Substantia nigra (tissue), 51 donors: ENCODE measurements at places on chromosomes 3 and 15.

DNA sequence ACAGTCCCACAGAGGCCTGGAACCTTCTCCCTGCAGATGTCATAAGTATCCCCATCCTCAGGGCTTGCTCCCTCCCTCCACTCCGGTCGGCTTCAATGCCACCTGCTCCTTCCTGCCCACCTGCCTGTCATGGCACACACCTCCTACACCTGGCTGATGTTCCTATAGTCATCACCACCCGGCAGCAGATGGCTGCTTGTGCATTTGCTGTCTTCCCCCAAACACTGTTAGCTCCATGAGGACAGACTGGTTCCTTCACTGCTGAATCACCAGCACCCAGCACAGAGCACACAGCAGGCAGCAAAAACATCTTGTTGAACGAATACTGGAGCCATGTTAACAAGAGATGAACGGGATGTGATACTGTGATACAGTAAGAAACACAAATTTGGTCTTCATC, 14.8 kb downstream of the TARS3 start:
- DNase-seq = no peak

DNA sequence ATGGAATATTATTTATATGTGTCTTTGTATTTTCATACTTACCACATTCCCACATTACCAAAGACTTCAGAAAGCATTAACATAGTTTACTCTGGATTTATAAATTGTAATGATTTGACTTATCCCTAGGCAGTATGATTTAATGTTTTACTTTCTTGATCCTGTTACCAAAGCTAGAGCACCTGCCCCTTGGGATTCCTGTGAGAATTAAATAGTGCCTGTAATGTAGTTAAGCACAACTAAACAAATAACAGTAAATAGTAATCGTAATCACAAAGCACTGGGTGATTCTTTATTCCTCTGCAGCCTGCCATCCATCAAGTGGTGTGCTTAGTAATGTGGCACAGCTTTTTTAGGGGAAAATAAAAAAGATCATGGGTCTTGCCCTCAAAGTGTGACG, 39.1 kb downstream of the ATP2C1 start:
- DNase-seq = no peak

DNA sequence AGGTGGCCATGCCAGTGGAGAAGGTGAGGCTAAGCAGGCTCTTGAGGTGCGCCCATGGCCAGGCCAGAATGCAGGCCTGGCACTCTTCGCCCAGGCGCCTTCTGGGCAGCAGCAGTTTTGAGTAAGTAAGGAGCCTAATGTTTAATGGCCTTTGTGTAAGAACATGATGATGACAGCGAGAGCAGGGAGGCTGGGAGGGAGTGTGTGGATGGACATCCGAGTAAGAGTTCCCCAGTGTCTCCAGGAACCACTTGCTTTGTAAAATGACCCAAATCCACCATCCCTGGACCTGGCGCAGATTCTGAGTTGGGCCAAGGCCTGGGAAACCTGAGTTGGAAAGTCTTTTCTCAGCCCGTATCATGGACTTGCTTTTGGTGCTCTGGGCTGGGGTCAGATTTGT, 24.1 kb downstream of the KLF13 start:
- no peak for DNase-seq

DNA sequence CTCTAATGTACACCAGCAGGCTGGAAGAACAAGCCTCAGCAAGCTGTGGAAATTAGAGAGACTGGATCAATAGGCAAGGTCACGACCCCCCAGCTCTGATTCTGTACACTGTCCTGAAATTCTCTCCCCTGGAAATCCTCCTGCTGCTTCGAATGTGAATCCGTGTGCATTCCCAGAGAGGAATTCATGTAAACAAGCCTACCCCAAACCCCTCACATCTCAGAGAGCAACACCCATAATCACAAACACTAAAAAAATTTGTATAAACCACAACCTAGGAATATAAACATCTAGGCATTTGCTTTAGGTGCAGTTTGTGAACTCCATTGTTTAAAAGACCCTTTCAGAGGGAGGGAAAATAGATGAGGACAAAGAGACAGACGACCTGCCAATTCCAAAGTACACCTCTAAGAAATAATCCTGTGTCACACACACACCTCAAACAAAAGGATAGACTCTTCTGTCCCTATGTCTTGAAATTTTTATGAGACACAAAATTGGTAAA, 325.2 kb downstream of the WDR72 start:
- no peak for DNase-seq

DNA sequence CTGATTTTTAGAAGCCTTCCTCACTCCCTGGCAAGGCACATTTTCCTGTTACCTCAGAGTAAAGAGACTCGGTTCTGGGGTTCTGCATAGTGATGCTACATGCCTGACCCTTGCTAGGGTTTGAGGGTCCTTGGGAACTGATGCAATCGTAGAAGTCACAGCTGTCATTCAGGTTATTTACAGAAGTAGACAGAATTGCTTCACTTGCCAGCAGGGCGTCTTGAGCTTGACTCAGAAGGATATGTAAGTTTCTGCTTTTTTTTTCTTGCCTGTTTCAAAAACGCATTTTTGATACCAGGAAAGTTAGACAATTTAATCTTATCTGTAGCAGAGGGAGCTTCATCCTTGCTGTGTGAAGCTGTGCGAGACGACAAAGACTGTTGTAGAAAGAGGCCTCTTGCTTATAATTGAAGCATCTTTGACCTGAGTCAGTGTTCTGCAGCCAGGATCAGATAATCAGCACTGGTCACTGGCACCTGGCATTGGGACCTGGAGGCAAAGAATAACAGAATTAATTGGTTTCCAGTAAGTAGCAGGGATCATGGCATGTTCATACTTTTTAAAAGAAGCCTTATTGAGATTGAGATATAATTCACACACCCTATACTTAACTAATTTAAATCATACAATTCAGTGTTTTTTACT, 24.8 kb downstream of the CACNA1D start:
- no peak for DNase-seq

GRCh38 chr3:112774293-112774926, 72.3 kb downstream of the CD200R1L start:
- no peak for DNase-seq

- DNase-seq = no peak
These were observed 477.6 kb upstream of the KCNMB2 start for GRCh38 chr3:178058629-178059028.

- no peak for DNase-seq
These were observed 3.4 kb downstream of the GATA2 start for GRCh38 chr3:128489674-128489926.

GRCh38 chr3:106399761-106400160, 530.9 kb upstream of the CBLB start:
- no peak for DNase-seq

- DNase-seq = no peak
These were observed 41.4 kb downstream of the NFKBIZ start for GRCh38 chr3:101890716-101891115.

DNA sequence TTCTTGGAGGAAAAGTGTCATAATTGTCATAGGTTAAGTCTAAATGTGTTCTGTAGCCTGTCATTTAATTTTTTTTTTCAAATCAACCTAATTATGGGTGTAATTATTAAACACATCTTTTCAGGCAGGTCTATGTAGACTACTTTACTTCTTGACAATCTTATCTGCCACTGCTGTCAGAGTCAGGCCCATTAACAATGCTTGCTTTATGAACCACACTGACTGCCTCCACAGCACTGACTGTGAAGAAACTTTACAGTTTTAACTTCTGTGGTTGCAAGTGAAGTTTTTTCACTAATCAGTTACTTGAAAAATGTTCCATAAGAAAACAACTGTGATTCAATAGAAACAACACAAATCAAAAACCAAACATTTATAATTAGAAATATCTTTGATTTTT, 407.8 kb downstream of the PLCL2 start:
- no peak for DNase-seq

GRCh38 chr3:128863560-128863959, 15.9 kb upstream of the ACAD9 start:
- no peak for DNase-seq

- no peak for DNase-seq
These were observed 123.4 kb upstream of the PRR20G start for GRCh38 chr3:127411083-127411727.

DNA sequence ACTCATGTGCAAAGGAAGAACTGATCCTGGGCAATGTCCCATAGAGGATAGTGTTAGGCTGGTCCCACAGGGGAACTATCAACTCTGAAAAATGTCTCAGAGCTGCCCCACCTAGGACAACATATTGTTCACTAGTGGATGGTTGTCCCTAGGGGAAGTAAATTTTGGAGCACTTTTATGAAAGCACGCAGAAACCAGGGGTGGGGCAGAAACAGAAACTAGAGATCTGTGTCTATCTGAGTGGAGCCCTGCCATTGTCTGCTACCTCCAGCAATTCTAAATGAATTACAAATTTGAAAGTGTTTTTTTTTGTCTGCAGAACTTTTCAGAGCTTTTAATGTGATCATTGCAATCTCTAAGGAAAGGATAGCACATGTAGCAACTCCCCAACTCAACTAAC, 357.1 kb upstream of the PROK2 start:
- DNase-seq = no peak

DNA sequence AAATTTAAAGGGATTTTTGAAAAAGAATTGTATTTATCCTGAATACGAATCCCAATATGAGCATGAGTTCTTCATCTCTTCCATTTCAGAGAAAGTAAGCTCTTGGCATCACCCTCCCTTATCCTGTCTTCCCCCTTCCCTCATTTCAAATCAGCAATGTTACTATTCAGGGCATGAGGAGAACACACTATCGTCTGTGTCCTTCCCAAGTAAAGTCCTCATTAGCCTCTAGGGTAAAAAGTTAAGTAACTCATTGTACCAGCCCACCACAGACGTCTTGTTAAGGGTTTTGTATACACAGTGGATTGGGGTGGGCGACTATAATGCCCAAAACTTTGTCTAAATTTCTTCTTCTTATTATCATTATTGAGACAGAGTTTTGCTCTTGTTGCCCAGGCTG, 14.8 kb downstream of the ARL6IP5 start:
- DNase-seq = no peak
